Cortex of kidney (tissue), 1 donor: ENCODE measurements at places on chromosomes 2 and 18.

- DNase-seq, result no peak
Measured at GRCh38 chr2:144924827-144925226, 404.9 kb upstream of the ZEB2 start.

GRCh38 chr18:24019641-24020331, 5.2 kb downstream of the TTC39C start:
- DNase-seq, result no peak

- no peak for DNase-seq
Measured at GRCh38 chr2:127357591-127357990, 30.2 kb downstream of the MAP3K2 start.

DNA sequence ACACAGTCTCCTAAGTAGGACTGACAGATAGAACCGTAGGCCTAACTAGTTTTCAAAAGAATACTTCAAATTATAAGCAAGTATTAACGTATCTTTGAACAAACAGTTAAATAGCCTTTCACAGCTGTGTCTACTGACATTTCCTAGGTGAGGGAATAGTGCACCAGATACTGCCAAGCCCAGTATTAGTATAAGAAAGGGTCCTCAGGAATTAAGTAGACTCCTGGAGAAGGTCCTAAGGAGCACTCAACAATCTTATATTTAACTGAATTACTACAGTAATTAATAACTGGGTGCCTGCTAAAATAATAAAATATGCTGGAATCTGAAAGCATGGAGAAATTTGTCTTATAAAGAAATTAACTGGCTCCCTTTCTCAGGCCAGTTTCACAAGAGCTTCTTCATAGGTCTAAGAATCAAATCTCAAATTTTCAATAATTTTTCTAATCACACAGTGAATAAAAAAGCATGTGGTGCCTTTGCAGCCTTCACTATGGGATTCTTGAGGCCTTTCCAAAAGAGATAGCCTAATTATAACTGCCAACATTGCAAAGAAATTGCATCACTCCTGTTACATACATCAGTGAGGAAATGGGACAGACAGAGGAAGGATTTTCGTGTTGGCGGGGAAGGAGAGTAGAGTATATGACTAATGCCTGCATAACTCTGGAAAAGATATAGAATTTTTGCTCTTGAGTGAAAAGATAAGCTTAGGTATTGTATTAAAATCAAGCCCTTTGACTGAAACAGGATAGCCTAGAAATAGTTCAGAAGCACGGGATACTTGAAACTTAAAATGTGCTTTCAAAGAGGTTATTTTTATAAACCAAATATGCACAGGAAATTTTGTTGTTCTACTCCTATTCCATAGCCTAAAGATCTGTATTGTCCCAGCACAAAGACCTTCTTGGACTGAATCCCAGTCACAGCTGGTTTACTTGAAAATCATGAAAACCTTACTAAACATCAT, 228.6 kb upstream of the STK17B start:
- DNase-seq, result no peak

GRCh38 chr2:70978341-70979179, at the start of gene ANKRD53:
ANKRD53 (plus strand) TSS chr2:70978630; CDS start chr2:70978646, 16 bp downstream.
- DNase-seq, result no peak

DNA sequence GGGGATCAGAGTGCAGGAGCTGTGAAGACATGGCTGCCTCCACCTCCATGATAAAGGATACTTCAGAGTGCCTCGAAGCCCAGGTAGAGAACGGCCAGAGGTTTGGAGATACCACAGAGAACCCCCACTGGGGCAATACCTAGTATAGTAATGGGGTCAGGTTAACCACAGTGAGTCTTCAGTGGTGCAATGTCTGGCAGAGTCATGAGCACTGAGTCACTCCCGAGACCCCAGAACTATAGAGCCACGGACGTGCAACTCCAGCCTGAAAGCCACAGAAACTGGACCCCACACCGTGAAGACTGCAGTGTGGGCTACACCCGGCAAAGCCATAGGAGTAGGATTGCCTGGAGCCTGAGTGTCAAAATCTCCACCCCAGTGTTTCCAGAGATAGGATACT, 746.6 kb downstream of the CBLN2 start:
- no peak for DNase-seq

GRCh38 chr18:51342815-51343214, 145.3 kb upstream of the MEX3C start:
- no peak for DNase-seq

DNA sequence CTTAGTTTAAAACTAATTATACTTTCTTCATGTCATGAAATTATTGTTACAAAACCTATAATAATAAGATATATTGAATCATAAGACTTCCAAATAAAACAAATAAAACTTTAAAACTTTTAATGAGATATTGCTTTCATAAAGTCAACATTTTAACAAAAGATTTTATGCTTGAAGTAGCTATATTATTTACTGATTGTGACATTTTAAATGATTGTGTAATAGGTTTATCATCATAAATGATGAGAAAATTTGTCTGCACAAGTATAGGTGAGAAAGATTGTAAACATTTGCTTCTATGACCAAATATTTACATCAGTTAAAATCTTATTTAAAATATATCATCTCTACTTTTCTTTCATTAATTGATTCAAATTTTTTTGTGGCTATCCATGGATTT, 5.1 kb upstream of the GALNT13 start:
- no peak for DNase-seq

DNA sequence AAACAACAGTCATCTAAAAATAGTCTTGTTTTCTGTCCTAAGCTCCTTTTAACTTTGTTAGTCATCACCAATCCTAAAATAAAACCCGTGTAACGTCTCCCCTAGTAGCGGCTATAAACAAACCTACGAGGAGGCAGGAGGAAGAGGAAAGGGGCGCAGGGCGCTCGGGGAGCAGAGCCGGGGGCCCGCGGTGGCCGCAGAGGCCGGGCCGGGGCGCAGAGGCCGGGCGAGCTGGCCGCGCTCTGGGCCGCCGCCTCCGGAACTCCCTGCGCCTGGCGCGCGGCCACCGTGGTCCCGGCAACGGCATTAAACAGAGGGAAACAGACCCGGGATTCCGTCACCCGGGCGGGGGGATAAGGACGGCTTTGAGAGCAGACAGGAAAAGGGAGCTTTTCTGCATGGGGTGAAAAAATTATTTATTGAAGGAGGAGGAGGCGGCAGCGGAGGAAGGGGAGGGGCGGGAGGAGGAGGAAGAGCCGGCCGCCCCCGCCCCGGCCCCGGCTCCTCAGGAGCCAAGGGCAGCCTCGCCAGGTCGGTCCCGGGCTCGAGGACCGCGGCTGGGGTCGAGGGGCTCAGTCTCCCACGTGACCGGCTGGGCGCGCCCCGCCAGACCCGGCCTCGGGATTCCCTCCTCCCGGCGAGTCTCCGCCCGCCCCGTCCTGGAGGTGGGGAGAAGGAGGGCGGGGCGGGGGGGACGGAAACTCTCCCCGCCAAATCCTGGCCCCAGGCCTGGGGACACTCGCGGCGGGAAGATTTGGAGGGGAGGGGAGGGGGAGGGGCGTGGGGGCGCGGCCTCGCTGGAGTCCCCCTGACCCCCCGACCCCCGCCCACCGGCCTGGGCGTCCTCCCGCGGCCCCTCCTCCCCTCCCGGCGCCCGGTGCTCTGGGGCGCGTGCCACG, 1.8 kb upstream of the NFATC1 start:
- DNase-seq, result no peak
